Uterus (tissue), 4 donors: ENCODE measurements at places on chromosomes 12 and 14.

- no peak for DNase-seq
Observed at GRCh38 chr12:95634622-95635621, 83.6 kb upstream of the USP44 start.

DNA sequence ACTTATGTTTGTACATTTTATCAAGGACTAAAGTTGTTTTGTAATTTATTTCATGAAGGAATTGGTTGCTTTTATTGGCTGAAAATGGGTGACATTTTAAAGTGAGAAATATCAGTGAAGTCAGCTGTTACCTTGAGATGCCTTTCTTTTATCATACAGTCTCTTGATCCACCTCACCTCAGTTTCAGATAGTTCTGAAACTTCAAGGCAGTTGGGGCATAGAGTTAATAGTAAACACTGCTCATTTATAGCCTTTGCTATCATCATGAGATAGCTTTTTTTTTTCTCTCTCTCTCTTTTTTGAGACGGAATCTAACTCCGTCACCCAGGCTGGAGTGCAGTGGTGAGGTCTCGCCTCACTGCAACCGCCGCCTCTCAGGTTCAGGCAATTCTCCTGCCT lies 76.7 kb downstream of the MON2 start:
- no peak for DNase-seq

- no peak for DNase-seq
Observed at GRCh38 chr12:54341378-54342300, 16.7 kb downstream of the COPZ1 start.

GRCh38 chr12:100187068-100187467 lies 13.5 kb upstream of the ACTR6 start:
- DNase-seq, result no peak

DNA sequence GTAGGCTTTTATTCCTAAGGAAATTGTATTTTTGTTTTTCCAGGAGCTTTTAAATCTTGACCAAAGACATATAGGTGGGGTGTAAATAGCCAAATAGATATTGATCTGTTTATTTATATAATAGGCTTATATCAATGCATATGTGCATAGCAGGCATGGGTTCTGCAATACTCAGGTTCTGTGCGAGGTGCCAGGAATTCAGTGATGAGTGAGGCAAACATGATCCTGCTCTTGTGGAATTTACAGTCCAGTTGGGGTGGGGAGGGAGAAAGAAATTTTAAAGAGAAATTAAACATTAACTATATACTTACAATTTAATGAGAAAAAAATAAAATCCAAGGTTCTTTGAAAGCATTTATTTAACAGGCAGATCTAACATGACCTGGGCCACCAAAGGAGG lies 160.3 kb upstream of the HIF1A start:
- no peak for DNase-seq

DNA sequence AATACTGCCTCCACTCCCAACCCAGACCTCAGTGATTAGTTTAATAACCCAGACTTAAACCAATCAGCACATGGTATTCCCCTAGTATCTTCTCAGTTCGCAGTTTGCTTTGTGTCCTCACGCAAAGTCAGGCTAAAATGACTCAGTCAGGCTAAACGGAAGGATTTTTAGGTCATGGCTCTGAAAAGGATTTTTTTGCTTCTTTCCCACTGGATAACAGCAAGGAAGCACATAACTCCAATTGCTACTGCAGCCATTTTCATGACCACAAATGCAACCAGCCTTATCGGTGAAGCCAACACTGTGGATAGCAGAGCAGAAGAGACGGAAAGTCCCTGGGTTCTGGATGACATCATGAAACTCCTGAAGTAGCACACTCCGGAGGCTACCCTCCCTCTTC lies 67.7 kb downstream of the ZC3H14 start:
- no peak for DNase-seq
